ENCODE measurements at places on chromosomes 1 and 21.

DNA sequence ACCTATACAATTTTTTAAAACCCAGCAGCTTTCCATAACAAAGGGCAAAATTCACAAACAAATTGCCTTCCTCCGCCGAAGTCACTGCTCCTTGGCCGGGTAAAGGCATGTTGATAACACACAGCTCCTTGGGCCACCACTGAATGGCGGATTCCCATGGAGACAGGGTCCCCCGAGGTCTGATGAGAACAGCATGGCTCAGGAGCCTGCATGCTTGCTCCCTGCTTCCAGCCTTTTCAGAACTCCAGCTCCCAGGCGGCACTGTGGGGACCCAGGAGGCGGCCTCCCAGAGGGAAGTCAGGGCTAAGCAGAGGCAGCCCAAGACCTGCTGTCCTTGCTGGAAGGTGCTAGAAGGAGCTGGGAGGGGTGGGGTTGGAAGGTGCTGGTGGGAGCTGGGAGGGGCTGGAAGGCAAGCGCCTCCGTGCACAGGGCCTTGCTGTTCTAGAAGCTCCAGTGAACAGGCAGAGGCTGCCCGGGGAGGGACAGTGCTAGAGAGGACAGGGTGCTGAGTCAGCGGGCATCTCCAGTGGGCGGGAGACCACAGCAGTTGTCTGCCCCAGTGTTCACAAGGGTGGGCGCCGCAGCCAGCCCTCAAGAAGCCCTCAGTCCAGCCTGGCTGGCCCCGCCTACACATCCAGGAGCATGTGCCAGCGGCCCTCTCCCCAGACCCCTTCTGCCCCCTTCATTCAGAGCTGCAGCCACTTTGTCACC lies 35.1 kb downstream of the PRDM16 start:
- no peak overlapping the region for H3K27ac ChIP-seq
- no peak for DNase-seq
- H3K36me3 ChIP-seq, result no peaks in the 10 kb centered on the region

- H3K27ac ChIP-seq, result peak overlapping the region; percentile 84
- no peaks in the 10 kb centered on the region for H3K27me3 ChIP-seq
- peak overlapping the region; percentile 88 for H3K4me3 ChIP-seq
- no peaks in the 10 kb centered on the region for H3K36me3 ChIP-seq
- no peak for DNase-seq
- H3K4me1 ChIP-seq, result no peaks in the 10 kb centered on the region
These were observed 1.2 kb upstream of the DHCR24 start for GRCh38 chr1:54888080-54888733.

- H3K36me3 ChIP-seq, result peaks cover 1% of the 10 kb centered on the region
- H3K27me3 ChIP-seq, result no peaks in the 10 kb centered on the region
- no peak overlapping the region for H3K27ac ChIP-seq
- H3K4me3 ChIP-seq, result no peak overlapping the region
- no peak for DNase-seq
These were observed 12.0 kb downstream of the SLC35D1 start for GRCh38 chr1:67041841-67042503.

DNA sequence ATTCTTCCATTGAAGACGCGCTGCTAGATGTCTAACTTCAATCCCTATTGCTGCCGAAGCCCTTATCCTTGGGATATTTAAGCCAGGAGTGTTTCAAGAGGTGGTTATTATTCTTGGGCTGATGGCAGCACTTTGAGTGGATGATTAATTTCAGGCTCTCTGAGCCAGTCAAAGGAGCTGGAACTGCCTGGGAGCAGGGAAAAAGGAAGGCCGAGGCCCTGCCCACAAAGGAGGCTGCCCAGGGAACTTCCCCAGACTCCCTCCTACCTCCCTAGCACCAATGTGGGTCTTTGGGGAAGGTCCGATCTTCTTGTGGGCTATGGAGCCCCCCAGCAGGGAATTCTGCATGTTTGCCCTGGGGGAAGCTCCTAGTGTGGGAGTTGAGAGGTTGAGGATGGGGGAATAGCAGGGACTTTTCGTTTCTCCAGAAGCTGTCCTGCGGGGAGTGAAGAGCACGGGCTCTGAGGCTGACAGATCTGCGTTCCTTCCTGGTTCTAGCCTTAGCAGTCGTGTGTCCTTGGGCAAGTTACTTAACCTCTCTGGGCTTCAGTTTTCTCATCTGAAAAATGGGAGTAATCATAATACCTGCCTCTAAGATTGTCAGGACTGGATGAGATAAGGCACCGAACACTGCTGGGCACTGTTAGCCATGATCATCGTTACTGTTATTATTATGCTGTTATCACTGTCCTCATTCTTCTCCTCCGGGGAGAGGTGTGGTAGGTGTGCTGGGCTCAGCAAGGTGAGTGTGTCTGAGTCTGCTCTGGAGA lies 6.3 kb downstream of the KCNQ4 start:
- H3K27me3 ChIP-seq, result no peaks in the 10 kb centered on the region
- no peak overlapping the region for H3K4me3 ChIP-seq
- no peak overlapping the region for H3K27ac ChIP-seq

DNA sequence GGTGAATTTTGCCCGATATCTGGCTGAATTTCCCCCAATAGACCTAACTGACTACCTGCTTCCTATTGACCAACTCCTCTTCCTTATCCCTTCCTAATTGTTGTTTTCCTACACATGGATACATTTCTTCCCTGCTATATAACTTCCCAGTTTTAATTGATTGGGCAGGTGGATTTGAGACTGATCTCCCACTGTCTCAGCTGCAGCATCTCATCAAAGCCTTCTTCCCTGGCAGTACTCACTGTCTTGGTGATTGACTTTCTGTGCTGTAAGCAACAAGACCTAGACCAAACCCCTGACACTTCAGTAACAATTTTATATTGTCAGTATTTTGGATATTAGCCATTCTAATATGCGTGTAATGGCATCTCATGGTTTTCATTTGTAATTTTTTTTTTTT lies 11.3 kb upstream of the PLA2G2A start:
- no peaks in the 10 kb centered on the region for H3K36me3 ChIP-seq
- no peaks in the 10 kb centered on the region for H3K27me3 ChIP-seq
- no peak for DNase-seq
- no peaks in the 10 kb centered on the region for H3K4me1 ChIP-seq
- H3K4me3 ChIP-seq, result no peak overlapping the region

DNA sequence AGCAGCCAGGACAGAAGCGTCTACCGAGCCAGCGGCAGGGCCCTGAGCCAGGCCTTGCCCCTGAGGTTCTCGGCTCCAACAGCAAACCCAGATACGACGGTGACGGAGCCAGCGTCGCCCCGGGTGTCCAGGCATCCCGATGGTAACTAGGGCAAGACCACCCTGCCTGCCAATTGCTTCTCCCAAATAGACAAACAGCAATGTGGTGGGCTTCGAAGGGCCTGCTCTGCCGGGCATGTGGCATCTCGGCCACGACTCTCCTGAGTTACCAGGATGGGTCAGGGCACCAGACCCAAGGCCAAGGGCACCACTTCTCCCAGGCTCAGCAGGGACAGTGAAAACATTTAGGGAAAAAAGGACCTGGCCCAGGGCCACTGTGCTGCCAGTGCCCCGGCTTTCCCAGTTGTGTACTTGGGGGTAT lies 3.2 kb upstream of the ACTRT2 start:
- no peak for DNase-seq
- H3K27ac ChIP-seq, result no peak overlapping the region
- no peaks in the 10 kb centered on the region for H3K4me1 ChIP-seq
- H3K27me3 ChIP-seq, result peaks cover 67% of the 10 kb centered on the region
- H3K4me3 ChIP-seq, result no peak overlapping the region

- no peak overlapping the region for H3K4me3 ChIP-seq
- no peak for DNase-seq
- no peaks in the 10 kb centered on the region for H3K36me3 ChIP-seq
- H3K4me1 ChIP-seq, result no peaks in the 10 kb centered on the region
- no peaks in the 10 kb centered on the region for H3K27me3 ChIP-seq
These were observed 54.0 kb downstream of the ZNHIT6 start for GRCh38 chr1:85654066-85654782.

- no peak overlapping the region for H3K27ac ChIP-seq
- no peak for DNase-seq
- no peaks in the 10 kb centered on the region for H3K4me1 ChIP-seq
- H3K27me3 ChIP-seq, result no peaks in the 10 kb centered on the region
- H3K36me3 ChIP-seq, result no peaks in the 10 kb centered on the region
- H3K4me3 ChIP-seq, result no peak overlapping the region
These were observed 31.8 kb downstream of the LRRC52 start for GRCh38 chr1:165575468-165576099.

- no peak overlapping the region for H3K27ac ChIP-seq
- no peaks in the 10 kb centered on the region for H3K27me3 ChIP-seq
- no peaks in the 10 kb centered on the region for H3K4me1 ChIP-seq
- no peak overlapping the region for H3K4me3 ChIP-seq
- no peaks in the 10 kb centered on the region for H3K36me3 ChIP-seq
- no peak for DNase-seq
These were observed 26.8 kb upstream of the CNN3 start for GRCh38 chr1:94953746-94954145.

DNA sequence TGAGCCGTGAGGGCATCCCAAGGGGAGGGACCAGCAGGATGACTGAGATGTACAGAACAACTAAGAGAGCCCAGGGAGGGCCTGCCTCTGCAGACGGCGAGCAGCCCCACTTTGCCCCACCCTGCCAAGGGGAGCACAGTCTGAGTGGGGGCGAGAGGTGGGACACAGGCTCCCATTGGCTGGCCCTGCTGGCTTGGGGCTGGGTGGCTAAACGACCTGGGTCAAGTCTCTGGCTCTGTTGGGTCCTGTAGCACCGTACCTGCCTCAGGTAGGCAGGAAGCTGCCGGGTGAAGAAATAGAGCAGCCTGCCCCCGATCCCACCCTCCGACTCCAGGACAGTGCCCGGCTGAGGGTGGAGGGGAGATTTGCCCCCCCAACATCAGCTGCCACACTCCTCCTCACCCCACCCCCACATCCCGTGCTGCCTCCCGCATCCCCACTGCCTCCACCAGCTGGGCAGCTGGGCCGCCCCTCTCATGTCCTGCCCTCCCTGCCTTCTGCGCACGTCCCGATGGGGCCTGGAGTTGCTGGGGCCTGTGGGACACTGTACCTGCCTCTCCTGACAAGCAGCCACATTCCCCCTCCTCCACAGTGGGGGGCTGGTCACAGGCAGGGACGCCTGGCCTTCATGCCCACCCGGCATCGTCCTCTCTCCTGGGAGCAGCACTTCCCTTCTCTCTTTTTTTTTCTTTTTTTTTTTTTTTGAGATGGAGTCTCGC lies 12.6 kb upstream of the PLEKHG5 start:
- H3K4me1 ChIP-seq, result peaks cover 12% of the 10 kb centered on the region
- no peaks in the 10 kb centered on the region for H3K36me3 ChIP-seq
- H3K4me3 ChIP-seq, result no peak overlapping the region
- H3K27me3 ChIP-seq, result no peaks in the 10 kb centered on the region
- H3K27ac ChIP-seq, result no peak overlapping the region
- no peak for DNase-seq

- H3K27me3 ChIP-seq, result no peaks in the 10 kb centered on the region
- H3K4me1 ChIP-seq, result peaks cover 6% of the 10 kb centered on the region
- H3K36me3 ChIP-seq, result no peaks in the 10 kb centered on the region
These were observed 64.5 kb downstream of the CD58 start for GRCh38 chr1:116506132-116507004.

GRCh38 chr1:116929961-116930592 lies 20.4 kb downstream of the PTGFRN start:
- no peaks in the 10 kb centered on the region for H3K36me3 ChIP-seq
- DNase-seq, result no peak
- no peaks in the 10 kb centered on the region for H3K4me1 ChIP-seq
- H3K4me3 ChIP-seq, result no peak overlapping the region

DNA sequence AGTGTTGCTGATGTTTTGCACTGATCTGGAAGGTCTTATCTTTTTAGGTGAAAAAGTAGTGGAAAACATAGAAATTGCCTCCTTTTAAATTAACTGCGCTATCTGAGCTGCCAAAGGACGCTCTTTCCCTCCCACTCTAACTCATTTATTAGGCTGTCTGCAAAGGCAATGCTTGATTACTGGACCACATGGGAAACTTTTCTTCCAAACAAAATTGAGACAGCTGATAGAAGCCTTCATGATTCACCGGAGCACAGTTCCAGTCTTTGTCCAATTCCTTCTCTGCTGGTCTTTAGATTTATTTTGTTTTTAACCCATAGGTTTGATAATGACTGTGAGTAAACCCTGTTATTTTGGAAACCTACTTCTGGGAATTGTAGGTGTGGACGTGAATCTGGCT lies 93.0 kb upstream of the RAVER2 start:
- DNase-seq, result no peak
- H3K4me3 ChIP-seq, result no peak overlapping the region
- no peaks in the 10 kb centered on the region for H3K4me1 ChIP-seq
- no peak overlapping the region for H3K27ac ChIP-seq
- no peaks in the 10 kb centered on the region for H3K36me3 ChIP-seq
- no peaks in the 10 kb centered on the region for H3K27me3 ChIP-seq

- H3K27me3 ChIP-seq, result no peaks in the 10 kb centered on the region
- DNase-seq, result no peak
- H3K27ac ChIP-seq, result no peak overlapping the region
- H3K4me1 ChIP-seq, result no peaks in the 10 kb centered on the region
- no peaks in the 10 kb centered on the region for H3K36me3 ChIP-seq
These were observed 39.7 kb downstream of the MAP3K21 start for GRCh38 chr1:233367057-233367803.

- H3K4me3 ChIP-seq, result no peak overlapping the region
- DNase-seq, result no peak
- H3K27me3 ChIP-seq, result no peaks in the 10 kb centered on the region
- no peak overlapping the region for H3K27ac ChIP-seq
These were observed 111.0 kb downstream of the ZMYM4 start for GRCh38 chr1:35379317-35380000.

- no peak overlapping the region for H3K4me3 ChIP-seq
- H3K4me1 ChIP-seq, result no peaks in the 10 kb centered on the region
- no peak for DNase-seq
- H3K27me3 ChIP-seq, result no peaks in the 10 kb centered on the region
These were observed 32.5 kb downstream of the THRAP3 start for GRCh38 chr1:36256558-36257374.

DNA sequence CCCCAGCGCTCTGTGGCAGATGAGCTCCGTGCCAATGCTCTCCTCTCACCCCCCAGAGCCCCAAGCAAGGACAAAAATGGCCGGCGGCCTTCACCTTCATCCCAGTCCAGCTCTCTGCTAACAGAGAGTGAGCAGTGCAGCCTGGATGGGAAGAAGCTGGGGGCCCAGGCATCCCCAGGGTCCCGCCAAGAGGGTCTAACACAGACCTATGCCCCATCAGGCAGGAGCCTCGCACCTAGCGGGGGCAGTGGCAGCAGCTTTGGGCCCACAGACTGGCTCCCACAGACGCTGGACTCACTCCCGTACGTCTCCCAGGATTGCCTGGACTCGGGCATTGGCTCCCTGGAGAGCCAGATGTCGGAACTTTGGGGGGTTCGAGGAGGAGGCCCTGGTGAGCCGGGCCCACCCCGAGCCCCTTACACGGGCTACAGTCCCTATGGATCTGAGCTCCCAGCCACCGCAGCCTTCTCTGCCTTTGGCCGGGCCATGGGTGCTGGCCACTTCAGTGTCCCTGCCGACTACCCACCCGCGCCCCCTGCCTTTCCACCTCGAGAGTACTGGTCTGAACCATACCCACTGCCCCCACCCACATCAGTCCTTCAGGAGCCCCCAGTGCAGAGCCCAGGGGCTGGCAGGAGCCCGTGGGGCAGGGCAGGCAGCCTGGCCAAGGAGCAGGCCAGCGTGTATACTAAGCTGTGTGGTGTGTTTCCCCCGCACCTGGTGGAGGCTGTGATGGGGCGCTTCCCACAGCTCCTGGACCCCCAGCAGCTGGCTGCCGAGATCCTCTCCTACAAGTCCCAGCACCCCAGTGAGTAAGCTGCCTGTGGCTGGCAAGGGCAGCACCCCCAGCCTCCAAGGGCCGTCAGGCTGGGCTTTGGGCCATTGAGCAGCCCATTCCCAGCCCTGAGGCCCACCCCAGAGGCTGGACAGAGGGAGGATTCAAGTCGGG lies 8.7 kb downstream of the ZC3H12A start:
- peaks cover 57% of the 10 kb centered on the region for H3K4me1 ChIP-seq
- H3K27ac ChIP-seq, result peak overlapping the region; percentile 99
- no peak for DNase-seq
- peaks cover 9% of the 10 kb centered on the region for H3K36me3 ChIP-seq
- no peaks in the 10 kb centered on the region for H3K27me3 ChIP-seq
